ENCODE measurements at places on chromosomes 16 and 17. TPM values are rescaled to one million over a fixed set of nuclear protein-coding genes. Genes with fewer than 3 reads are reported as not detected.

HOXB8 gene
- 0.38 TPM for total RNA-seq

SLC6A2 gene
- not detected for total RNA-seq

KRT28 gene
- total RNA-seq: not detected

- no peak for DNase-seq
- H3K4me3 ChIP-seq: no peak overlapping the region
- no peaks in the 10 kb centered on the region for H3K27me3 ChIP-seq
- H3K27ac ChIP-seq: no peak overlapping the region
- H3K4me1 ChIP-seq: no peaks in the 10 kb centered on the region
- H3K36me3 ChIP-seq: no peaks in the 10 kb centered on the region
Observed at GRCh38 chr17:72485596-72485995, 364.8 kb downstream of the SOX9 start.

GRCh38 chr17:80029258-80029974 is 6.3 kb downstream of the TBC1D16 start:
- no peak overlapping the region for H3K4me3 ChIP-seq
- no peak for DNase-seq
- H3K27ac ChIP-seq: no peak overlapping the region
- peaks cover 9% of the 10 kb centered on the region for H3K27me3 ChIP-seq
- no peaks in the 10 kb centered on the region for H3K36me3 ChIP-seq
